ENCODE measurements at places on chromosomes 5 and 9.

DNA sequence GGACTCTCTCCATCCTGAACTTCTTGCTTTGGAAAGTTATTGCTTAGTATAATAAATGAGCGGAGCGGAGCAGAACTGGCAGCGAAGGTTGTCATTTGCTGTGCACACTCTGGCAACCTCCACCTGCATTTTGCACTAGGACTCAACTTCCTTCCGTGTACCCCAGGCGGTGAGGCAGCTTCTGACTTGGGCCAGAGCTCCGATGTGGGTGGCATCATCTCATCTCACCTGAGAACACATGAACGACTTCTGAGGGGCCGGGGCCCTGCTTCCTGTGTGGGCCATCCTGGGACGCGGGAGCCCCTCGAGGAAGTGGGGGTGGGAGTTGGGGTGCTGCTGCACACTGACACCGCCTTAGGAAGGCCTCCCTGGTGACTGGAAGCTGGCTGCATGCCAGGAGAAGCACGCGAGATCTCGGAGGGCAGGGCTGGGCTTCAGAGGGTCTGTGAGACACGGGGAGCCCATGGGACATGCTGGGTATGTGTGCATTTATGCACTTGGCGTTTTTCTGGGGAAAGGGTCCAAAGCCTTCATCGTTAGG, 56.5 kb upstream of the COL5A1 start:
- DNase-seq, result no peak

DNA sequence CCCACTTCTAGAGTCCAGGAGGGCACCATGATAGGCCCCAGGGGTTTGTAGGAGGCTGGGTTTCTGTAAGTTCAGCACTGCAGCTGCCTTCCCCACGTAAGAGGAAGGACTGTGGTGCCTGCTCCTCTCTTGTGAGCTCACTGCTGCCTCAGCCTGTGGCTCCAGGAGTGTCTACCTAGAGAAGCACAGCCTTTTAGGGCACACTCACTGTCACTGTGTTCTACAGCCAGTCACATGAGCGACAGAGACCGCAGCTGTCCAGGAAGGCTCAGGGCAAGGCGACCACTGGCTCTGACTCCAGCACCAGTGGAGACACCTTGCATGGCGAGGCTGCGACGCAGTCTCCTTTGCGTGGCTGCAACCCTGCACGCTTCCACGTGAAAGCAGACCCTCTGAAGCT, 72.8 kb downstream of the OTULIN start:
- DNase-seq, result no peak

- no peak for DNase-seq
Measured at GRCh38 chr9:99085949-99086948, 18.7 kb upstream of the TGFBR1 start.

GRCh38 chr5:149439899-149440542, 60.9 kb upstream of the IL17B start:
- DNase-seq, result peak; percentile 91

- no peak for DNase-seq
Measured at GRCh38 chr5:113508756-113509155, 4.7 kb upstream of the YTHDC2 start.

DNA sequence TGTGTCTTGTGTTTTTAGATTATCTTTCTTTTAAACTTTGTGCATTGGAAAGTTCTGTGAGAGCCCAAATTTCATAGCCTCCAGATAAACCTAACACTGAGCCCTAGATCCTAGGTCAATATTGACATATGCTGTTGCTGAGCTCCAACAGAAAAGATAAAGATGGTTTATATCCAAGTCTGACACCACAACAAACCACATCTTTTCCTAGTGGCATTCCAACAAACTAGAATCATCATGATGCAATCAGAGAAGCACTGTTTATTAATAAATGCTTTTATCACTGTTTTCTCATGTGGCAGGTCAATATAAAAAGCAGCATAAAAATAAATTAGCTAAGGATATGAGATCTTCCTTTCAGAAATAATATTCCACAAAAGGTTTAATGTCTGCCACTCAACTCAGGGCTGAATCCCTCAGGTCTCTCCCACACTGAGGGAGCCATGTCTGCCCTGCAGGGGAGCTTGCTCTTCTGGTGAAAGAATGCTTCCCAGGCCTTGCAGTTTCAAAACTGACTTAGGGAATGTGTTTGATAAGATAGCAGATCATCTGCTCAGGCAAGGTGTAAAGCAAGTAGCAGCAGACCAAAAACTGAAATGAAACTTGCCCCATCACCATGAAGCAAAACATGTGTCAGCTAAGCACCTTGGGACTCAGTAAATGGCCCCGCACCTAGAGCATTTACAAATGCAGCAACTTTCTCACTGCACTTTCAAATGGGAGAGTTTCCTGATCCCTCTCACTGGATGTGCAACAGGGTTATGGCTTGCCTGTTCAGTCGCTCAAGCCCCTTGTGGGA, 493.0 kb downstream of the AGTPBP1 start:
- DNase-seq, result no peak

DNA sequence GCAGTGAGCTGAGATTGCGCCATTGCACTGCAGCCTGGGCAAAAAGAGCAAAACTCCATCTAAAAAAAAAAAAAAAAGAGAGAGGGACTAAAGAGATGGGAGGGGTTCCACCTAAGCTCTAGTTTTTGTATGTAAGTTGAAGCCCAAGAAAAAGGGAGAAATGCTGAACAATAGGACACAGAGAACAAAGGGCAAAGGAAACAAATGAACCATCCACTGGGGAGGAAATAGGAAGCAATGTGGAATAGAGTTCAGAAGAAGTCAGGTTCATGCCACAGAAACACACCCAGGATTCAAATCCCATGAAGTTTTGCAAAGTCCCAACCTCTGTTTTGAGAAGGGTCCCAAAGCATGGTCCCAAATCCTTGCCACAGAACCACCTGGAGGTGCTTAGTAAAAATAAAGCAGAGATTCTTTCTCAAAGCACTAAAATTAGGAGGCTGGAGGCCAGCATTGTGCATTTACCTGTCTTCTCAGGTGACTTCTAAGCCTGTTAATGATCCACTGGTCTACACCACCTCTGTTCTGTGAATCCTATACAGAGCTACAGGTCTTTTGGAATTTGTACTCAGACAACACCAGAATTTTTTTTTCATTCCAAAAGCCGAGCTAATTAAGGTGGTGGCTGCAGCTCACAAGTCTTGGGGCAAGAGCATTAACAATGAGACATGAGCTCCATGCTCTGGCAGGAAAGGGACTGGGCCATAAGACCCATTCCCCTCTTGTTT, 177.6 kb downstream of the DOCK8 start:
- no peak for DNase-seq

DNA sequence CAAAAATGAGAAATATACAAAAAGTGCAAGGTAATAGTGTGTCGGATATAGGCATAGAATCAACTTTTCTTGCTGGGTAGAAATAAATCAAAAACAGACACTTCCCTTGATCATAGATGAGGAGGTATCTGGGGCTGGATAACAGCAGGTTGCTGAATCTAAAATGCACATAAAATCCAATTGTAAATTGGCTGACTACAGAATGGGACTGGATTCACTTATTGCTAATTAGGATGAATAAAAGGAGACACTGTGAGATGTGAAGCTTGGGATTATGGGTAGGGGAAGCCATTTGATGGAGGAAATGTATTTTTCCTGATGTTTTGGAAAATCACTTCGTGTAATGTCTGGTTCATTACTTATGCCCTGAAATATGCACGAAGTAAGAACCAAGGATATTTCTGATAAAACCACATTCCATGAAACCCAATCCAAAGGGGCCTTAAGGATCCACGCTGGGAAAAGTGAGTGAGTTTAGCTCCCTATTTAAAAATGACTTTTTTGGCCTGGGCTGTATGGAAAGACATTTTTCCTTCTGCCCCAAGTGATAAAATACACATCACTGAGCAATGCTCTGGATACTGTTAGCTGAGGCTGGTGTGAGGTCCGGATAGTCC, 136.1 kb downstream of the MARCHF11 start:
- DNase-seq, result no peak

GRCh38 chr9:21994556-21995005, at the start of gene CDKN2B-AS1:
Gene CDKN2B-AS1 (plus strand): TSS chr9:21994791.
- no peak for DNase-seq

DNA sequence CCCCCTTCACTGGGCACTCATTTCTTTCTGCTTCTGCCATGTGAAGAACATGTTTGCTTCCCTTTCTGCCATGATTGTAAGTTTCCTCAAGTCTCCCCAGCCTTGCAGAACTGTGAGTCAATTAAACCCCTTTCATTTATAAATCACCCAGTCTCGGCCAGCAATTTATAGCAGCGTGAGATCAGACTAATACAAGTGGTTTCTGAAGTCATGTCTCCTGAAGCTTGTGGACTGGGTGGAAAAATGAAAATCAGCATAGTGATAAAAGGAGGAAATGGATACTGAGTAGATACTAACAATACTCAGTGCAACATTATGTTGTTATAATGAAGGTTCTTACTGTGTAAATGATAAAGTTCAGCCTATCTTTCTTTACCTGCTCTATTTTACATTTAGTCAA, 35.1 kb downstream of the NNT start:
- no peak for DNase-seq

All from prostate gland (tissue), 2 donors.